ENCODE measurements at places on chromosomes 5 and 9.

GRCh38 chr5:97922776-97923175 lies 739.7 kb upstream of the RIOK2 start:
- DNase-seq = no peak

DNA sequence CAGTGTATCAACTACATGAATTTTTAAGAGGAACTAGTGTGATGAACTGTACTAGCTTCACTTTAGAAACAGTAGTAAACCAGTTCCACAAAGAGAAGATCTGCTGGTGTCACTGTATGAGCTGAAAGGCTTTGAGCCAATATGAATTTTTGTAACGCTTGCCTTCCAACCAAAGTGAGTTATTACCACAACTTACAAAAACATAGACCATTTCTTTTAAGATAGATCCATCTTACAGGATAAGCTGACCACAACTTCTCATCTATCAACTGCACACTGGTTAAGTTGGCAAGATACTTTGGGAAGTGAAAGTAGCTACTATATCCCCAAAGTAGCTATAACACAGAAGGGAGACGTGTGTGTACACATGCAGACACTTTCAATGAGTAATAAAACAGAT lies 849.6 kb upstream of the DMAC1 start:
- no peak for DNase-seq

DNA sequence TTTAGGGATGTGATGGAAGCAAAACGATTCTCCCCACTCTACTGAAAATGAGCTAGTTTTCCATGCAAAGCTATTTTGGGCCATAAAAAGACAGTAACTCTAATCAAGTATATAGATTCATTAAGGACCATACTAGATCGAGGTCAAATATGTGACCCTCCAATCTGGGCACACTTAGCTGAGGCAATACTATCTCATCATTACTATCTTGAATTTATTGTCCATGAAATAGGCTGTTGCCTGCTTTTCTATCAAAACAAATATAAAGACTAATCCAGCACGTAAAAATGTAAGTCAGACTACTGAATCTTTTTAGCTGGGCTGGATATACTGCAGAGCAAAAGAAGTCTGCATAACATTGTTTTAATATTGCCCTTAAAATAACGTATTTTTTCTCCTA lies 943.1 kb downstream of the NR2F1-AS1 start:
- no peak for DNase-seq

DNA sequence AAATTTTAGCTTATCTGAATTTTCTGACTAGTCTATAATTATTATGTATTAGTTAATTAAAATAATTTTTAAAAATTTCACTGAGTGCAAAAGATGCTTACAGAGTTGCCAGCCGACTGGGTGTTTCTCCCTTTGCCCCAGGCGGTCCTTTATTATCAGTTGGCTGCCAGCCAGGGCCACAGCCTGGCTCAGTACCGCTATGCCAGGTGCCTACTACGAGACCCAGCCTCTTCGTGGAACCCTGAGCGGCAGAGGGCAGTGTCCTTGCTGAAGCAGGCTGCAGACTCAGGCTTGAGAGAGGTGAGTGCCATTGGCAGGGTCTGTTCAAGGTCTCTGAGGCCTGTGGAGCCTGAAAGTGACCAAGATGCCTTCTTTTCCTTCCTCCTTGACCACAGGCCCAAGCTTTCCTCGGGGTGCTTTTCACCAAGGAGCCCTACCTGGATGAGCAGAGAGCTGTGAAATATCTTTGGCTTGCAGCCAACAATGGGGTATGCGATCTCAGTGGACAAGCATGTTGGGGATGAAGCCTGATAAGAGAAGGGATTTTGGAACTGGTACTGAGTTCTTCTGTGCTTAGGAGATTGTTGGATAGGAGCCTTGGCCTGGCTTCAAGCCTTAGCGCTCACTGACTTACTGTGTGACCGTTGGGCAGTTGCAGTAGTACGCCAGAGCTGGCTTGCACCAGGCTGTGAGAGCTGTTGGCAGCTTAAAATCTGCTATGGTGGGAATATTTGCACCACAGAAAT lies 10.6 kb downstream of the DELE1 start:
- DNase-seq = no peak

DNA sequence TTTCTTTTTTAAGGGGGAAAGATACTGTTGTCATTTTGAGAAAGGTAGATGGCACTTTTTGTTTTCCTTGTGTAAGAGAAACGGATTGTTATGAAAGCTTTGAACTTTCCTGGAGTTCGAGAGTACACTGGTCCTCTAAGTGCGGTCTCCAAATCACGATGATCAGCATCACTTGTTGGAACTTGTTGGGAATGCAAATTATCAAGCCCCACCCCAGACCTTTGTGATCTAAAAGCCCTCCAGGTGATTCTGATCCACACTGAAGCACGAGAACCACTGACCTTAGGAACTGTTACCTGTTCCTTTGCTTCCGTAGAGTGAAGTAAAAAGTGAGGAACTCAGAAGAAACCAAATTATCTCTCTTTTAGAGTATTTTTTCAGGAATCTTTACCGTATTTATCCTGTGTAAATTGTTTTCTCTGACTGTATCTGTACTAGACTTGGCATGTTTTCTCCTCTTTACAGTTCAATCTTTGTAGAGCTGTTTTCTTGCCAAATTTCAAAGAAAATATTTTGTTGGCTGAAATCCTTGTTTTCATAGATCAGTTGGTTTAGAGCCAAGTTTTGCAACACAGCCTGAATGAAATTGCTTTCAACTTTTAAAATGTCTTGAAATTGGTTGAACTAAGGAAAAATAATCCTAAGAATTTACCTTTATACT lies 4.0 kb downstream of the MAT2B start:
- no peak for DNase-seq

GRCh38 chr5:91145333-91145620 lies 237.8 kb downstream of the ARRDC3 start:
- DNase-seq = no peak

- DNase-seq = no peak
Measured at GRCh38 chr9:108607607-108608006, 248.2 kb downstream of the ACTL7B start.

GRCh38 chr5:73253047-73253660 lies 80.2 kb downstream of the TMEM174 start:
- no peak for DNase-seq

DNA sequence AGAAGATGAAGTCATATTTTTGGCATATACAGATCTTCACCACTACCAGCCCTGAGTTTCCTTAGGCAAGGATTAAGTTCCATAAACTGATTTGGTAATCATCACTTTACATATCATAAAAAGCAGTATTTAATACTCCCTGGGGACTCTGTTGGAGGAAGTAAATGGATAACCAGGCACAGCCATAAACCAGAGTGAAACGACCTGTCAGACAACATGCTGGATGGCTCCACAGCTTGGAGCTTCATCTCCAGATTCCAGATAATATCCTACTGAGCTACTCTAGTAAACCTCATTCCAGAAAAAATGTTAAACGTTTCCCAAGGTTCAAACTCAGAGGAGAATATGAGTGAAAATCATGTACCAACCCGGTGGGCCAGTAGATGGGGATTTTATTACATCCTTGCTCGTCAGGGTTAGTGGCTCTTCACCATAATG lies 109.2 kb downstream of the BASP1 start:
- DNase-seq = no peak

DNA sequence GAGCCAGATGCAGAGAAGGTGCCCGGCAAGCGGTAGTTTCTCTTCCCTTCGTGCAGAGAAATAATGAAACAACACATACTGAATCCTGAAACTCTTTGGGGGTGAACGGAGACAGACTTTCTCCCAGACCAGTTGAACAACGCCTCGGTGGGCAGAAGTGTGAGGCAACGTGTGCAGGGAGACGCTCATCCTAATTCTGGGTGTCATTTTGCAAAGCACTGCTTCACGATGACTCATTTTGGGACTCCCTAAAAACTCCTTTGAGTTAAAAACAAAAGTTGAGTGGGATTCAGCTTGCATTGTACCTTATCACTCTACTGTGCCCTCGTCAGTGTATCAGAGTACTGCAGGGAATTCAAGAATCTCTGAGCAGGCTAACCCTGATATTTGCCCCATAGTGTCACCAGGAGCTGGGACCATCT lies 3.5 kb upstream of the NEK6 start:
- DNase-seq = no peak

DNA sequence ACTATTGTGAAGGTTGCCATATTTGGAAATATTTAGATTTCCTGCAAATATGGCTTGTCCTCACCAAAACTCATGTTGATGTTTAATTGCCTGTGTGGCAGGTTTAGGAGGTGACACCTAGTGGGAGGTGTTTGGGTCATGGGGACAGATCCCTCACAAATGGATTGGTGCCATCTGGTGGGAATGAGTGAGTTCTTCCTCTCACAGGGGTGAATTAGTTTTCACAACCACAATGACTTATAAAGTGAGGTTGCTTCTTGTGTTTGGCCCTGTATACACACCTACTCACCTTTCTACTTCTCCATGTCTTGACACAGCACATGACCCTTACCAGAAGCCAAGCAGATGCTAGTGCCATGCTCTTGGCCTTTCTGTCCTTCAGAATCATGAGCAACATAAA lies 41.1 kb downstream of the ISOC1 start:
- DNase-seq = no peak

- DNase-seq = no peak
Measured at GRCh38 chr5:151682240-151682639, 4.5 kb downstream of the SPARC start.

DNA sequence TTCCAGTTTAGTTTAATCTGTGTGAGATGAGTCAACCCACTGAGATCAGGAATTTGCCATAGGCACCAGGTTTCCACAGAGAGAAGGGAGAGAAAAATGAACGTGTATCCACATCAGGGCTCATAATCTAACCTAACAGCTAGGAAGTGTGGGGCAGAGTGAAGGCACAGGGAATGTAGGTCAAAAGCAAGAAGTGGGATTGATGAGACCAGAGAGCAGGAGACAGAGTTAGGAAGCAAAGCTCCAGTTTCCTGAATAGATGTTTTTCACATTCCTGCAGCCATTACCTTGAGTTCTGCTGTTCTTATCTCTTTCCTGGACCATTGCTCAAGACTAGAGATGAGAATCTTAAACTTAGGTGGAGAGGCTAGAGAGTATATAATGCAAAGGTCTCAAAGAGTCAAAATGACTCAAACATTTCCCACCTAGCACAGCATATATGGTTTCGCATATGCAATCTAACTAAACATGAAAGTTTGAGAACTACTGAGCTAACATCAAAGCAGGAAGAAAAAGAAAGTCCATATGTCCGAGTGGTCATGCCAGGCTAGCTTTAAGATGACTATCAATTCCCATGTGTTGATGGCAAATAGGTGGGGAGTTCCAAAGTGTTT lies 41.1 kb upstream of the GNAQ start:
- no peak for DNase-seq

DNA sequence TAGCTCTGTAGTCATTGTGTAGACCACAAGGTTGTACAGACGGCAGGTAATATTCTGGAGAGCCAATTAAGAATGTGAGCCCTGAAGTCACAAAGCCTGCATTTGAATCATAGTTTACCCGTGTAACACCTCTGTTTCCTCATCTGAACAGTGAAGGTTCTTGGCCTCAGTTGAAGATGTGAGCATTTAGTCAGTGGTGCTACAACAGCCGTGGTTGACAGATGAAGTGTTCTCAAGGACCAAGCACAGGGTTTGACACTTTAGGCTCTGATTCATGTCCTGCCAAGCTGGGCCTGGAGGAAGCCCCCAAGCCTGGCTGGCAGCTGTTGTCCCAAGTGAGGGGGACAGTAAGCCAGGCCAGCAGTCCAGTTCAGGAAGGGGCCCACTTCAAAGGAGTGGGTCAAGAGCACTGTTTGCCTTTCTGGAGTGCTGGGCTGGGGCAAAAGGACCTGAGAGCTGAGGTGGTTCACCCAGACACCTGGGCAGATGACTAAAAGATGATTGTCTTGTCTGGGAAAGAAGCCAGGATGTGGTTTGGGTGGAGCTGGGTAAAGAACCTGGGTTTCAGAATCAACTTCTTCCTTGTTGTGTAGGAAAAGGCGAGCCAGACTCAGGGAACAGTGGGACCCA lies 20.7 kb downstream of the FAXDC2 start:
- DNase-seq = no peak

GRCh38 chr9:105244734-105245028 lies 230 bp downstream of the SLC44A1 start:
- DNase-seq = no peak

- no peak for DNase-seq
Measured at GRCh38 chr5:132225165-132226032, 2.3 kb downstream of the P4HA2 start.

GRCh38 chr5:169599451-169599850 lies 15.9 kb downstream of the SPDL1 start:
- no peak for DNase-seq

DNA sequence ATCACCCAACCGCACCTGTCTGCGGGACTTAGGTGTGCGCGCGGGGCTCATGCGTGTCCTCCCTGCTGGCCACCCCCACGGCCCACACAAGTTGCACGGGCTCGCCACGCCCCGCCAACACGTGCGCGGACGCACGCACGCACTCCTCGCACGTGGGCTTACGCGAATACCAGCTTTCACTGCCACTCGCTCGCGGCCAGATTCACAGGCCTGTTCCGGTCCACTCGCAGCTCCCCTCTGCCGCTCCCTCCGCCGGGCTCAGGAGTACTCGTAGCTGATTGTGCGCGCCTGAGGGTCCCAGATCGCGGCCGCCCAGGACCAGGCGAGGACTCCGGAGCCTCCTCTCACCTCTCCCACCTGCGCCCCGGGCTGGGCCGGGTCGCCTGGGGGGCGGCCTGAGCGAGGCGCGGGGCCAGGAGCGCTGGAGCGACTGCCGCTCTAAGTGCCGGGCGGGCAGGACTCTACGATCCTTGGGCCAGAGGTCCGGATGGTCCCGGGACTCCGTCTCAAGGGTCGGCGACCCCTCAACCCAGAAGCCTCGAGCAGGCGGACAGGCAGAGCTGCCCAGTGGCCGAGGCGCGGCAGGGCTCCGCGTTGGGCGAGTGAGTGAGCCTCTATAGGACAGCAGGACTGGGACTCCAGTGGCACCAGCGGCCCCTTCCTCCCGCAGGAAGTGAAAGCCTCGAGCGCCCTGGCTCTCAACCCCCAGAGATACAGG lies 3.4 kb downstream of the PCDHGC5 start:
- DNase-seq = no peak

DNA sequence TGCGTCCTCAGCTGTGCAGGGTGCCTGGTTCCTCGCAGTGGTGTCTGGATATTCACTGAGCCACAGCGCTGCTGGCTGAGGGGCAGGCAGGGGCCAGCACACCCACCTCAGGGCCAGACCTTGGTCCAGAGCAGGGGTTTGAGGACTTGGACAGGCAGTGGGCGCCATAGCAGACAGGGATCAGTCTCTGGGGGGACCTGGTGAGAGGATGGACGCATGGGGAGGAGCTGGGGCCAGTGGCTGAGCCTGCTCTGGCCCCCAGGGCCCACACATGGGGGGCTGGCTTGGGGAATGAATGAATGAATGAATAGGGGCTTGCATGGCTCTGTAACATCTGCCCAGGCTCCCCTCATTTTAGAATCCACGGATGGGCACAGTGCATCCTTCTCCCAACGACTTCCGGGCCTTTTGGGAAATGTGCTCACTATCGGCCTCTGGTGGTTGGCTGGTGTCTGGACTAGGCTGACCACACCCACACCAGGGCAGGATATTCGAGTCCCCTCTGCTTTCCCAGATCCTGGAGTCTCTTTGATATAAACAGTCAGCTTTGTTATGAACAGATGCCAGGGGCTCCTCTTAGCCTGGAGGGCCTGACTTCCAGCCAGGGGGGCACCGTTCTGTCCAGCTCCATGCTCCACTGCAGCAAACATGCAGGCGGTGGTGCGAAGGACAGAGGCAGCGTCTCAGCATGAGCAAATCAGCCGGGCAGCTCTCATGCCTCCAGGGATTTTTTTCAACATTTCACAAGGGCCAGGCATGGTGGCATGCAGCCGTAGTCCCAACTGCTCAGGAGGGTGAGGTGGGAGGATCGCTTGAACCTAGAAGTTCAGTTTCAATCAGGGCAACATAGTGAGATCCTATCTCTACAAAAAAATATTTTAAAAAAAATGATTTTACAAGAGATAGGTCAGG lies 62.6 kb downstream of the NEK6 start:
- DNase-seq = peak; percentile 60

- peak; percentile 43 for DNase-seq
Measured at GRCh38 chr9:121285835-121286687, 18.1 kb downstream of the GSN start.
